ENCODE measurements at places on chromosomes 16 and 17. TPM values are rescaled to one million over a fixed set of nuclear protein-coding genes. Genes with fewer than 3 reads are reported as not detected.

Gene MT1E
- total RNA-seq = 111 TPM

Gene MT1A
- 18.5 TPM for total RNA-seq

Gene STX1B
- total RNA-seq = 0.40 TPM

Gene HBA2
- 21.2 TPM for total RNA-seq

Gene DLG4
- 21.5 TPM for total RNA-seq

Data from thyroid gland (tissue), 4 donors.